ENCODE measurements at places on chromosomes 7 and 10. TPM values are rescaled to one million over a fixed set of nuclear protein-coding genes. Genes with fewer than 3 reads are reported as not detected.

DNA sequence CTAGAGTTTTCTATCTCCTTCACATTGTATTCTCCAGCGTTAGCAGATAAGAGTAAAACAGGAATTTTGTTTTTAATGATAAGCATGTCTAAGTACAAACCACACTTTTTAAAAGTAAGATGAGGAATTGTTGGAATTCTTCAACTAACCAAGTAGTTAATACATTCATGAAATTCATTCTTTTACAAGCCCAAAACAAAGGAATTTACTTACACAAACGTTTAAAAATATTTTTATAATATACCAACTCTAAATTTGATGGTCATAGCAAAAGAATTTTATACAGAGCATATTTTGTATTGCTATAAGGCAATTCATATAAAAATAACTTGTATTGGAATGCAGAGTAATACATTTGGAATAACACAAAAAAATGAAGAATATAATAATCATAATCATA is 51.3 kb downstream of the TWIST1 start:
- no peak for DNase-seq
- no peaks in the 10 kb centered on the region for H3K36me3 ChIP-seq
- no peak overlapping the region for H3K4me3 ChIP-seq
- no peaks in the 10 kb centered on the region for H3K4me1 ChIP-seq
- H3K27me3 ChIP-seq = no peaks in the 10 kb centered on the region

GRCh38 chr7:74606101-74606908 is 51.2 kb upstream of the GTF2I start:
- H3K36me3 ChIP-seq = no peaks in the 10 kb centered on the region
- no peak overlapping the region for H3K27ac ChIP-seq
- H3K4me1 ChIP-seq = peaks cover 20% of the 10 kb centered on the region
- DNase-seq = peak; percentile 66
- H3K4me3 ChIP-seq = peak overlapping the region; percentile 81

- no peaks in the 10 kb centered on the region for H3K4me1 ChIP-seq
- no peaks in the 10 kb centered on the region for H3K36me3 ChIP-seq
- DNase-seq = no peak
- no peak overlapping the region for H3K4me3 ChIP-seq
Measured at GRCh38 chr10:105029286-105029685, 388.2 kb downstream of the SORCS3 start.

- no peak overlapping the region for H3K27ac ChIP-seq
- H3K4me1 ChIP-seq = no peaks in the 10 kb centered on the region
- DNase-seq = no peak
- no peaks in the 10 kb centered on the region for H3K36me3 ChIP-seq
Measured at GRCh38 chr7:90605055-90605454, 8.9 kb downstream of the CDK14 start.

DNA sequence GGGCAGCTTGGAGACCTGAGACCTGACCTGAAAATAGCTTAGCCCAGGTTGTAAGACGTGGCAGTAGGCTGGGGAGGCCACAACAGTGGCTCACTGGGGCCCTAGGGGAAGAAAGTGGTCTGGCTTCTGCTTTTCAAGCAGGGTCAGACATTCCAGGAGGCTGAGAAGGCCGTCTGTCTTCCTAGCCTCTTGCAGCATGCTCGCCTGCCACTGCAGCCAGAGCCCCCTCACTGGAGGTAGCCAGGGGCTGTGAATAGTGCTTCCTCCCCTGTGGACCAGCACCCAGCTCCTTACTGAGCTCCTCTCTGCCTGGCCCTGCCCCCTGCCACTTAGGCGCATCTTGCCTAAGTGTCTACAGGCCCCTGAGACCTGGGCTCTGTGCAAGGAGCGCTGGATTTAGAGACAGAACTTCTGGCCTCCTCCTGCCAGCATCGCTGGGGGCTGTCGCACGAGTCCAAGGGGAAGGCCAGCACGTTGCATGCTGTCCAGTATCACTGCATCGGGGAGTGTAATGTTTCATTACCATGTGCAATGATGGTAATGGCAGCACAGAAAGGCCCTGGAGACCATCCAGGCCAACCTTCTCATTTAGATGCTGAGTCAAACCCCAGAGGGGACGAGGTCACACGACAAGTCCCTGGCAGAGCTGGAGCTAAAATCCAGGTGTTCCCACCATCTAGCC is 12.7 kb downstream of the ZMIZ1 start:
- DNase-seq = no peak
- no peaks in the 10 kb centered on the region for H3K36me3 ChIP-seq
- peaks cover 15% of the 10 kb centered on the region for H3K4me1 ChIP-seq
- no peak overlapping the region for H3K27ac ChIP-seq

DNA sequence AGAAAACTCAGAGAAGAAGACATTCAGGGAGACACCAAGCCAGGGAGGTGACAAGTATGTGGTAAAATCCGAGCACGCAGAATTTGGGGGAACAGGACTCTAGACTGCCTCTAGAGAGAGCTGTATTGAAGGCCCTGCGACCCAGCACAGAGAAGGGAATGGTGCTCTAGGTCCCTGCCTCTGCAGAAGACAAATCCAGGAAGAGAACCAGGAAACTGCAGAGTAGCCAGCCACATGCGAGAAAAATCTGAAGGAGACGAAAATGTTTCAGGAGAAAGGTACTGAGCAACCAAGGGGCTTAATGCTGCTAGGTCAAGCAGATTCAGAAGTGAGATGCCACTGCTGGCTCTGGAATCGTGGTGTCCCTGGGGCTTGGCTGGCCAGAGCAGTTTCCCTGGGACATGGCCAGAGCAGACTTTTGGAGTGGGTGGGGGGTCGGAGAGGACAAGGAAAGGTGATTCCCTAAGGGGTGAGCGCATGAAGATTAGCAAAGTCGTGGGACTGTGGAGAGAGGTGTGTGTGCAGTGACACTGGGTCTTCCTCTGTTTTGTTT is 158.0 kb upstream of the KLF6 start:
- peak overlapping the region; percentile 85 for H3K27ac ChIP-seq
- peaks cover 13% of the 10 kb centered on the region for H3K36me3 ChIP-seq
- H3K4me1 ChIP-seq = peaks cover 61% of the 10 kb centered on the region
- peak overlapping the region; percentile 83 for H3K4me3 ChIP-seq

DNA sequence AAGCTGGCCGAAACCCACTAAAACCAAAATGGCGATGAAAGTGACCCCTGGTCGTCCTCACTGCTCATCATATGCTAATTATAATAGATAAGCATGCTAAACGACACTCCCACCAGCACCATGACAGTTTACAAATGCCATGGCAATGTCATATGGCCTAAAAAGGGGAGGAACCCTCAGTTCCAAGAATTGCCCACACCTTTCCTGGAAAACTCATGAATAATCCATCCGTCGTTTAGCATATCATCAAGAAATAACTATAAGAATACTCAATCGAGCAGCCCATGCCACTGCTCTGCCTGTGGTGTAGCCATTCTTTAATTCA is 422.0 kb downstream of the CALN1 start:
- DNase-seq = no peak
- no peaks in the 10 kb centered on the region for H3K27me3 ChIP-seq
- peaks cover 7% of the 10 kb centered on the region for H3K4me1 ChIP-seq
- no peaks in the 10 kb centered on the region for H3K36me3 ChIP-seq
- no peak overlapping the region for H3K4me3 ChIP-seq

GRCh38 chr7:151717415-151717814 is 159.5 kb downstream of the PRKAG2 start:
- H3K36me3 ChIP-seq = no peaks in the 10 kb centered on the region
- H3K4me1 ChIP-seq = peaks cover 5% of the 10 kb centered on the region
- no peak for DNase-seq
- H3K27ac ChIP-seq = no peak overlapping the region
- H3K27me3 ChIP-seq = no peaks in the 10 kb centered on the region

DNA sequence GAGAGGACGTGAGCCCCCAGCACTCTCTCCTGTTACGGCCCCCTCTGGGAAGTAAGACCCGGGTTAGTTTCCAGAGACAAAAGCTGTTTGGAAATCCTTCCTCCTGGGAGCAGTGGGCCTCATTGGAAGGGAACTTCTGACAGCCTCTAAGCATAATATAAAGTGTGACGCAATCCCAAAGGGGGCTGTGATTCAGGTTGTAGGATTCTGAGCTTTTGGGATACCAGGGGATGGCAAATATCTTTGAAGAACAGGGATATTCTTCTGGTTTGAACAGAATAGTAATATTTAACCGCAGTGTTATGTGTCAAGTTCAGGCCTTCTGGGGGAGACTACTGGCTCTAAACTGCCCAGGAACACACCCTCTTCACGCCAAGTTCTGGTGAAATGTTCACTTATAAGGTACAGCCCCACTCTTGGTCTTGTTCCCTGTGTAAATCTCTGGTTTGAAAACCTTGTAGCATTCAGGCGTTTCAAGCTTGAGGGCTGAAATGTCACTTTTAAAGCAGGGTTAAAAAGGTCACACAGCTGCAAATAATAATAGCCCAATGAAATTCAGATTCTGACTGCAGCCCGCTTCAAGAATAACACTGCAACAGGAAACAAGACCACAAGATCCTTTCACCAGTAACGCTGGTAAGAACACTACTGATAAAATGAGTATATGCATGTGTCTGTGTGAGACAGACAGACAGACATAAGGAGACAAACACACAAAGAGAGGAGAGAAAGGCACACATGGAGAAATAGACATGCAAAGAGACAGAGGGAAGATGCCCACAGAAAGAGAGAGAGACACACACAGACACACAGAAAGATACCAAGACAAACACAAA is 69.0 kb downstream of the CREB5 start:
- no peak for DNase-seq
- no peak overlapping the region for H3K27ac ChIP-seq
- no peaks in the 10 kb centered on the region for H3K4me1 ChIP-seq
- no peak overlapping the region for H3K4me3 ChIP-seq
- H3K27me3 ChIP-seq = peaks cover 39% of the 10 kb centered on the region

- no peak overlapping the region for H3K4me3 ChIP-seq
- no peaks in the 10 kb centered on the region for H3K27me3 ChIP-seq
- H3K36me3 ChIP-seq = no peaks in the 10 kb centered on the region
- H3K4me1 ChIP-seq = no peaks in the 10 kb centered on the region
- no peak for DNase-seq
- no peak overlapping the region for H3K27ac ChIP-seq
Measured at GRCh38 chr7:42522227-42522991, 285.4 kb upstream of the GLI3 start.

DNA sequence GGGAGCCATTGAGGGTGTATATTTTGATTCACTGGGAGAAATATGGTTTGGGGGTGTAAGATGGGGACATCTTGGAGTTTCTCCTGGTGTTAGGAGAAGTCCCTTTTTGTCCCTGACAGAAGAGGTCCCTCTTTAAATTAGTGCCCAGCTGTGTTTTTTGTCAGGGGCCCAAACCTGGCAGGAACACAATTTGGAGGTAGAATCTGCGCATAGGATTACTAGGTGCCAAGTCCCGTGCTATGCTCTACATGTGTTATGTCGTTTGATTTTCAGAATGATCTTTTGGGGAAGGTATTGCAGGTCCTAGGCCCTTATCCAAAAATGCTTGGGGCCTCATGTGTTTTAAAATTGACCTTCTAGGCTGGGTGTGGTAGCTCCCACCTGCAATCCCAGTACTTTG is 36.8 kb upstream of the HABP2 start:
- H3K27ac ChIP-seq = no peak overlapping the region
- H3K36me3 ChIP-seq = peaks cover 1% of the 10 kb centered on the region
- H3K4me3 ChIP-seq = no peak overlapping the region
- H3K4me1 ChIP-seq = no peaks in the 10 kb centered on the region
- no peak for DNase-seq

GRCh38 chr7:83528925-83529423 is 120.0 kb downstream of the SEMA3E start:
- H3K36me3 ChIP-seq = no peaks in the 10 kb centered on the region
- H3K4me3 ChIP-seq = no peak overlapping the region
- no peak overlapping the region for H3K27ac ChIP-seq
- H3K4me1 ChIP-seq = no peaks in the 10 kb centered on the region
- no peak for DNase-seq
- no peaks in the 10 kb centered on the region for H3K27me3 ChIP-seq

- no peak overlapping the region for H3K4me3 ChIP-seq
- DNase-seq = no peak
- no peak overlapping the region for H3K27ac ChIP-seq
- H3K4me1 ChIP-seq = peaks cover 8% of the 10 kb centered on the region
- H3K27me3 ChIP-seq = peaks cover 7% of the 10 kb centered on the region
- peaks cover 4% of the 10 kb centered on the region for H3K36me3 ChIP-seq
Measured at GRCh38 chr10:77967611-77968022, 41.1 kb upstream of the DLG5 start.

- H3K36me3 ChIP-seq = no peaks in the 10 kb centered on the region
- no peak for DNase-seq
- H3K4me1 ChIP-seq = no peaks in the 10 kb centered on the region
- no peak overlapping the region for H3K4me3 ChIP-seq
- peaks cover 9% of the 10 kb centered on the region for H3K27me3 ChIP-seq
Measured at GRCh38 chr10:12927896-12928295, 73.6 kb downstream of the CCDC3 start.

- H3K4me1 ChIP-seq = no peaks in the 10 kb centered on the region
- H3K27me3 ChIP-seq = peaks cover 13% of the 10 kb centered on the region
- no peak overlapping the region for H3K4me3 ChIP-seq
- no peak overlapping the region for H3K27ac ChIP-seq
Measured at GRCh38 chr7:21128062-21128817, 299.6 kb upstream of the SP4 start.

GRCh38 chr10:72499701-72500100 is 126.2 kb downstream of the MICU1 start:
- H3K27me3 ChIP-seq = no peaks in the 10 kb centered on the region
- peaks cover 3% of the 10 kb centered on the region for H3K36me3 ChIP-seq
- no peak for DNase-seq
- no peak overlapping the region for H3K27ac ChIP-seq
- no peak overlapping the region for H3K4me3 ChIP-seq

Gene STOX1
- 0.41 TPM for total RNA-seq

Gene CEP55
- total RNA-seq = 46.6 TPM

Gene PPP1R3A
- total RNA-seq = not detected

Gene CTNNA3
- total RNA-seq = 0.74 TPM

Gene NUPR2
- not detected for total RNA-seq

Gene UNC5B
- 0.12 TPM for total RNA-seq

Gene CALCR
- total RNA-seq = not detected

Gene C10orf95
- total RNA-seq = 0.21 TPM

Data from activated T-cell treated with anti-CD3 and anti-CD28 coated beads, Interleukin-2, amount 50 U/mL, for 72 hours (primary cell).